ENCODE measurements at places on chromosomes 4 and X.

- peak; percentile 5 for DNase-seq
Measured at GRCh38 chrX:102712981-102713625, 855 bp downstream of the GPRASP2 start.

GRCh38 chr4:124594945-124595344 lies 117.6 kb downstream of the ANKRD50 start:
- DNase-seq, result no peak

- no peak for DNase-seq
Measured at GRCh38 chrX:2272337-2272736, 228.4 kb downstream of the DHRSX start.

GRCh38 chrX:149032449-149032848 lies 472.7 kb downstream of the IDS start:
- DNase-seq, result no peak

DNA sequence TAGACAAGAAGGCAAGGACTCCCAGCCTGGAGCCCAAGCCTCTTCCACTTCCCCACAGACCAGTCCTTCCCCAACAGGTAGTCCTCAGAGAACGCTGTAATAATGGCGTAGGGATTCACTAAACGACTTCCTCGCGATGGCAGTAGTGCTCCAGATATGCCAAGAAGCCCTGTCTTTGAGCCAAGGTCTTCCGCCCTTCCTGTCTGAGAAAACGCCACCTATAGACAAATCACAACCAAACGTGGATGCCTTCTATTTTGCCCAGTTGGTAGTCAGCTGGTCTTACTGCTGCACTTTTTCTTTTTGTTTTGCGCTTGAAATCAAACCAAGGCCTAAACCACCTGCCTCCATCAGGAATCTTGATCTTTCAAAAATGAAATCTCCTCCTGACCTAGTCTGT lies 203.3 kb downstream of the OR13H1 start:
- peak; percentile 85 for DNase-seq

GRCh38 chr4:108172753-108173598 lies 4.2 kb upstream of the LEF1 start:
- DNase-seq, result no peak

DNA sequence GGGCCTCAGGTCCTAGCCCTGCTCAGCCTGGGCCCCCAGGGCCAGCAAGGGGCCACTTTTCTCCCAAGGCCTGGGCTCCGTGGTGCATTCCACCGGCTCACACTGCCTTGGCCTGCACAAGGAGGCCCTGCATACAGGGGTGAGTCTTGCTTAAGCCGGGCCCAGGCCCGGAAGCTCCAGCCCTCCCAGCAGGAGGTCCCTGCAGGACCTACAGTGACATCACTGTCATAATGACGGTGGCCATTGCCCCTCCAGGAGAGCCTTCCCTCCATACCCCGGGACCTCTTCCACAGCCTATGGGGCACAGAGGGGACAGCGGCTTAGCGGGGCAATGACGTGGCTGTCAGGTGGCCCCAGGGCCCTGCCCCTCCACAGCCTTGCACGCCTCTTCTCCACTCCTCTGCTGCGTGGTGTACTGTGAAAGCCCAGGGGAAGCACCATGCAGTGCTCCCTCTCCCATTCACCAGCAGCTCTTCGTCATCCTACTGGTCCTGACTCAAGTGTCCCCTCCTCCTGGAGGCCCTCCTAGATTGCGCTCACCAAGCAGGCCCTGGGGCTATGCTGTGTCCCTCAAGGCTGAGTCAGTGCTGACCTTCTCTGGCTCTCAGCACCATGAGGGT lies 32.3 kb upstream of the AFAP1 start:
- DNase-seq, result no peak

GRCh38 chr4:113659127-113659526 lies 102.4 kb downstream of the CAMK2D start:
- no peak for DNase-seq

DNA sequence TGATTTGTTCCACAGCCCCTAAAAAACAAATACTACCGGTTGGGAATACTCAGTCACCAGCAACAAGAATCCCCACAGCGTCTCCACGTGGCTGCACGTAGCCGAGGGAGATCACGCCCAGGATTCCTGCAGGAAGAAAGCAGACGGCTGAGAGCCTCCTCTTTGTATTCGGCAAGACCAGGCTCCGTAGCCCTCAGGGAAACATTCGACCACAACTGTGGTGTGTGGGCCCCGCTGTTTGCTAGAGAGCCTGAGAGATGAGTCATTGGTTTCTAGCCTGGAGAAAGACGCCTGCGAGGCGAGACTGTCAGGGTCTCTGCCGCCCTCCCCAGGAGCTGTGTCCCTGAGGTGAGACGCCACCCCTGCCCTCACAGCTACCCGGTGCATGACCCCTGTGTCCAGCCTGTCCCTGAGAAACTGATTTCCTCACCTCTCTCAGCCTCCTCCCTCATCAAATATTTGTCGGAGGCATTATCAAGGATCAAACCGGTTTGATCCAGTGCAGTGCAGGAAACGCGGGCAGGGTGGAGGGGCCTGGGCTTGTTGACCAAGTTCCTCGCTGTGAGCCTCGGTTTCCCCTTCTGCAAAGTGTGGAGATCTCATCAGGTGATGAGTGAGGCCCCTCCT lies 4.7 kb upstream of the S100P start:
- DNase-seq, result no peak

DNA sequence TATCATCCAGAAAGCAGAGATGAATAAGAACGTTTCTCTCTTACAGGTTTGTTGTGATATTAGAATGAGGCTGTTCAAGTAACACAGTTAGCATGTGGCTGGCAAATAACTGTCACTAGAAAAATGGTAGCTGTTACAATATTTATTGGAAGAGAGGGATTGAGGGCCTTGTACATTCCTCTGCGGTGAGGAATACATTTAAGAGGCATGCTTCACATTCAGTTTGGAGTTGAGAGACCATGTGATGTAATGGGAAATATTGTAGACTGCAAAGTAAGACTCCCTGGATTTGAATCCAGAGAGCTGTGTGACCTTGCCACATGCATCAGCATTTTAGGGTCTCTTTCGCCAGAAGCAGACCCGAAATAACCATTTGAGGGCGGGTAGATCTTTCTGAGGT lies 104.8 kb upstream of the KIT start:
- DNase-seq, result no peak

DNA sequence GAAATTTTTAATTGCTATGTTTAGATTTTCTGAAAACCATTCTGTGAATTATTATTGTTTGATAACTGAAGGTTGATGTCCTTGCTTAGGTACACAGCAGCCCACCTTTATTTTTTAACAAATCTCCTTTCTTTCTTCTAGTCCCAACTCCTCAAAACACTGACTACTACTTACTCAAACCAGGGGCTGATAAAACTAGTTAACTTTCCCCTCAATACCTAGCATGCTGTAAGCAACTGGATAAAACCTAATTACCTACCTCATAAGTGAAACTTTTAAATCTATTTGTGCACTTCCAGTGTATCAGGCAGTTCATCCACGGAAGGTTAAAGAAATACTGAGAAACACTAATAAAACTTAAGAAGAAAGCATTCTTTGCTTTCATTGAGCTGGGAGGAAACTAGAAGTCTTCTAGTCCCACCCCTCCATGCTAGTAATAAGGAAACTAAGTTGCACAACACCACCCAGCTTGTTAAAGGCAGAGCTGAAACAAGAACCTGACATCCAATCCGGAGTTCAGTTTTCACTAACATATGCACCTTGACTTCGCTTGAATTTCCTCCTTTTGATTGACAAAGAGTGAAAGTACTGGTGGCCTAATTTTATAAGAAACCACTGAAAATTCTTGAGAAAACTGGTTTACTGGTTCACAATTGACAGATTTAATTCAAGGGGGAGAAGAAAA lies 180.2 kb upstream of the TET2 start:
- no peak for DNase-seq

DNA sequence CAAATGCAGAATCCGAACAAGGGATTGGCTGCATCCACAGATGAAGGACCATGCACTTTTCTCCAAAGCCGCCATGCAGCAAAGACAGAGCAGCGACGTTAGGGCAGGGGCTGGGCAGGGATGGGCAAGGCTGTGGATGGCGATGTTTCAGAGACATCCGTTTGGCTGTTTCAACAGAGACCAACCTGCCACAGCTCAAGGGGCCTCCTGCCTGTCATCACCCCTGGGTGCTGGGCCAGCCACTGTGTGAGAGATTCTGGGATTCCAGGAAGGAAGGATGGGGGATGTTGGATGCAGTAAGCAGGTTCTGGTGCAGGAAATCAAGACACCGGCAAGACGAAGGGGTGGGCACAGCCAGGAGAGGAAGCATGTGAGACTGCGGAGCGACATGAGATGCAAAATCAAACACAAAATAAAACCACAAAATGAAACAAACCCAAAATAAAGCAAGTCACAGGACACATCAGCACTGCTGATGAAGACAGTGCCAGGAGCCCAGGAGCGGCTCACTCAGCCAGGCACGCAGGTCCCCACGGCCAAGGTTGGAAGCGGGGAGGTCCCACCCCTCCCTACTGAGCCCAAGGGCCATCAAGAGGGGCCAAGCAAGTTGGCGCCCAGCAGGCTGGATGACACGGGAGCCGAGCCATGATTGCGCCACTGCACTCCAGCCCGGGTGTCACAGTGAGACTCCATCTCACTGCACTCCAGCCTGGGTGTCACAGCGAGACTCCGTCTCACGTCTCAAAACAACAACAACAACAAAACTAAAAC lies 68.1 kb downstream of the FAM53A start:
- DNase-seq, result no peak

- DNase-seq, result no peak
Measured at GRCh38 chrX:153523269-153523668, 5.8 kb downstream of the ATP2B3 start.

GRCh38 chrX:75649829-75650228 lies 127.0 kb upstream of the ZDHHC15 start:
- DNase-seq, result no peak

- DNase-seq, result no peak
Measured at GRCh38 chrX:150642423-150642822, 50.8 kb upstream of the MTMR1 start.

- no peak for DNase-seq
Measured at GRCh38 chrX:29687687-29688086, 527.7 kb upstream of the MAGEB2 start.

DNA sequence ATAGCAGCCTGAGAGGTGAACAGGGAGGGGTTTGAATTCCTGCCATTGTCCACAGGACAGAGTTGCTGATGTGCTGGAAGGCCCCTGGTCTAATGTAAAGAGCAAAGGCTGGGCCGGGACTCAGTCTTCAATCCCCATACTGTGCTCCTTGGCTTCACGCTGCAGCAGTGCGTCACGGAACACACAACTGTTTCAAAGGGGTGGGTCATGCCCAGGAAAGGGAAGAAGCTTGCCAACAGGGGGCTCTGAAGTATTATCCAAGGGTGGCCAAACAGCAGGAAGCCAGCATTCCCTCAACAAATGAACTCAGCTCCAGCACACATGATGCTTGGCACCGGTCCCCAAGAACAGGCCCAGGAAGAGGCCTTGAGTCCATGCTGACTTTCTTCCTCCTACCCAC lies 122.5 kb downstream of the NFKB1 start:
- no peak for DNase-seq

DNA sequence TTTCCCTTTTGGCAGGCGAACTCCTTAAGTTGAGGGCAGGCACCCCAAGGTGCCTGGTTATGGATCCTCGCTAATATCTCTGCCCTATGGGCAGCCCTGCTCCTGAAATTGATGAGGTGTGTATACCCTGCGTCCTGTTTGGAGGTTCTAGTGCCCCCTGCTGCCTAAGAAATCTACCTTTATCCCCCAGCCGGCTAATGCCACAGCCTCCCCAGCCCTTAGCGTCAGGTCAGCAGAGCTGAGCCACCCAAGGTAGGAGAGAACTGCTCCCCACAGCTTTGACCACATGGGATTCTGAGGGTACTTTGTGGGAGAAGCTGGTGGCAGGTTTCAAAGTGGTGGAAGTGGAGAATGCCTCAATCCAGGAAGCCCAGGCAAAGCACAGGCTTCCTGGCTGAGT lies 50.8 kb downstream of the ANAPC4 start:
- no peak for DNase-seq

- no peak for DNase-seq
Measured at GRCh38 chr4:71262161-71262560, 76.7 kb upstream of the SLC4A4 start.

DNA sequence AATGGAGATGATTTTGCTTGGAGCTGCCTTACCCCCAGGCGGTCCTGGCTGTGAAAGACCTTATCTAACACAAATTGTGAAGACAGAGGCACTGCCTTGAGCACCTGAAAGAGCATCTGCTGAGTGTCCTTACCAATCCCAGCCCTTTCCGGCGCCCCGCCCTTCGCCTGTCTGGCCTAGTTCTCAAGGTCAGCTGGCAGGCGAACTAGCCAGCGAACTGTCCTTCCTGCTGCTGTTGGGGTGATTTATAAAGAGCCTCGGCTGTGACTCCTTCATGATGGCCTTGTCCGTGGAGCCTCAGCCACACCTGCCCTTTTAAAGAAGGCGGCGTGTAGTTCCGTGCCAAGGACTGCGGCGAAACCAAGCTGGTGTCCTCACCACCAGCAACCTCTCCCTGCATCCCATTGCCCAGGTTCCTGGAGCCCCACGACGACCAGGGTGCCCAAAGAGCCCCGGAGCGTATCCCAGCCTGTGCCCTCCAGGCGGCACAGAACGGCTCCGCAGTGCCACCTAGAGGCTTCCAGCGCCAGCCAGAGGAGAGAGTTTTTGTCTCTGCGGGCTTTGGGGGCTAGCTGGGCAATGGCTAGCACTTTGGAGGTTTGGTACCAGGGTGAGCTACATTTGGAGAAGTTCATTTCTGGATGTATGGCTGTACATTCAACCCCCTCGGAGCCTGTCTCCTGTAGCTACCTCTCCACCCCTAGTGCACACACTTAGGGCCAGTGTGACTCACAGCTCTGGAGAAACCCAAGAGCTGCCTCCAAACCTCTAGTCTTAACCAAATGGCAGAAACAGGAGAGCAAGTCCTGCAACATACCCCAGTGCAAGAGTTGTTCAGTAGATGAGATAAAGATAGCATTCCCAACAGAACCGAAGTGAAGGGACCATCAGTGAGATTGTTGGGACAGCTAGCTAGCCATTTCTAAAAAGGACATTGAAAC lies 36.8 kb upstream of the VMA21 start:
- DNase-seq, result no peak

DNA sequence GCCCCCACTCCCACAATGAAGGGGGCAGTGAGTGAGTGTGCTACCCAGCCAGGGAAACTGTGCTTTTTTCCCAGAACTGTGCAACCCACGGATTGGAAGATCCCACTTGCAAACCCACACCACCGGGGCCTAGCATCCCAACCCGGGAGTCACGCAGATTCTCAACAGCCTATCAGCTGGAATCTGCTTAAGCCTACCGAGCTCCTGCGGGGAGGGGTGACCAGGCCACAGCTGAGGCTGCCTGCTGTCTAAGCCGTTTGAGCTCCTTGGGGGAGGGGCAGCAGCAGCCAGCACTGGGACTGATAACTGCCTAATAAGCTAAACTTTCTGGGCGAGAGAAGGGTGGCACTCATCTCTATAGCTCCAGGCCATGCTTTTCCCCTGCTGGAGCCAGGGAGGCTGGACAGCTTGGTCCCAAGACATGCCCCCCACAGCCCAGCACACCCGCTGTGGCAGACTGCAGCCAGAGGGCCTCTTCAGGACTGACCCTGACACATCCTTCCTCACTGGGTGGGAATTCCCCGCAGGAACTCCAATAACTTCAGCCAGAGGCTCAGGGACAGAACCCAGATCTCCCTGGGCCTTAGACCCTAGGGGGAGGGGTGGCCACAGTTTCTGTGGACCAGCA lies 161.3 kb upstream of the MAGEB18 start:
- DNase-seq, result no peak
